ENCODE measurements at places on chromosomes 5 and 9.

- no peak for DNase-seq
Measured at GRCh38 chr9:108953983-108954574, 19.9 kb downstream of the ABITRAM start.

GRCh38 chr5:177594071-177594470 lies 2.1 kb downstream of the TMED9 start:
- DNase-seq, result no peak

- no peak for DNase-seq
Measured at GRCh38 chr5:139640421-139641115, 7.6 kb upstream of the CXXC5 start.

- DNase-seq, result no peak
Measured at GRCh38 chr9:136586391-136586953, 40.6 kb upstream of the NOTCH1 start.

DNA sequence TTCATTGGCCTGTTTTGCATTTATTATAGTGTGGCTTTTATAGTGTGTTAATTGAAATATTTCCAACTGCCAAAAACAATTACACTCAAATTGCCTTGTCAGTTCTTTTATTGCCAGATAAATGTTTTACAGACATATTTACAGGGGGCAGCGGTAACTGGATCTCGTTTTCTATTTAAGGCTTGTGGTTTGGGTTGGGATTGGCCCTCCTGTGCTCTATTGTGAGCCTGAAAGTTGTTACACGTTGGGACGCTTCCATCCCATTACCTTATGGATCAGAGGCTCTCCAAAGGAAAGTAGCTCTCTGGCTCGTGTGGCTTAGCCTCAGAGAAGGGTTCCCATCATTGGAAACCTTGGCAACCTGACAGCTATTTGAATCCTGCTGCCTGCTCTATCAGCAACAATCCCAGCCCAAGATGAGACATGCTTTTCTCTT lies 20.8 kb downstream of the DNAI1 start:
- DNase-seq, result peak; percentile 8

DNA sequence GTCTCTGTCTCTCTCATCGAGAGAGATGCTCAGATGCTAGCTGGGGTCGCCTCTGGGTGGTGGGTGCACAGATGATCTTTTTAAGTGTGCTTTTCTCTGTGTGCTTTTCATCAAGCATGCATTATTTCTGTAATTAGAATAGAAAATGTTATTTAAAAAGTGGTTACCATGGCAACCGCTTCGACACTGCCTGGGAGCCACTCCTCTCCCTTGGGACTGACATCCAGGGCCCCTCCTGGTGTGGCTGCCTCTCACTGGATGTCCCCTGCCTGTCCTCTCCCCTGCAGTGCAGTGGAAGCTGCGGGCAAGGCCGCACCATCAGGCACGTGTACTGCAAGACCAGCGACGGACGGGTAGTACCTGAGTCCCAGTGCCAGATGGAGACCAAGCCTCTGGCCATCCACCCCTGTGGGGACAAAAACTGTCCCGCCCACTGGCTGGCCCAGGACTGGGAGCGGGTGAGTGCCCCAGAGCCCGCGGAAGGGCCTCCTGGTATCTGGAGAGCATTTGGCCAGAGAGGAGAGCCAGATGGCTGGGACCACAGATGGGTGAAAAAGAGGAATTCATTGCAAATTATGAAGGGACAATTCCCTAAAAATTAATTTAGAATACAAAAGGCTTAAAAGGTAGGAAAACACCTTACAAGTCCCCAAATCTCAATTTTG lies 34.7 kb downstream of the ADAMTSL2 start:
- no peak for DNase-seq

GRCh38 chr9:89603767-89604665 lies 796 bp upstream of the GADD45G start:
- DNase-seq, result peak; percentile 59

DNA sequence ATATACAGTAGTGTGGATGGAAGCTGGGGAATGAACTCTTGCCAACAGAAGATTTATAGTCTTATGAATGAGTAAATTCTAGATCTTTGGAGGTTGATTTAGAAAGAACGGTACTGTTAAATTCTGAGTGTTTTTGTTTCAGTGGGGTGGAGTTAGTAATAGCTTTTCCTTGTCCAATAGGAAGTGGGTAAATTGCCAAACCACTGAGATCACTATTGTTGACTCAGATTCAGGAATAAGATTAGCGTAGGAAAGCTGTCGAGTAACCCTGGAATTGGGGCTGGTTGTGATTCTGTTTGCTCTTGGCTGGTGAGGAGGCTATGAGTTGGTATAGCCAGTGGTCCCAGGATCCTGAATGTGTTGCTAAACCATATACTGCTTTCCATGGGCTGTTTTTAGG lies 155.6 kb downstream of the ARHGAP26 start:
- DNase-seq, result no peak

- DNase-seq, result no peak
Measured at GRCh38 chr5:179914032-179914755, 6.5 kb upstream of the TBC1D9B start.

DNA sequence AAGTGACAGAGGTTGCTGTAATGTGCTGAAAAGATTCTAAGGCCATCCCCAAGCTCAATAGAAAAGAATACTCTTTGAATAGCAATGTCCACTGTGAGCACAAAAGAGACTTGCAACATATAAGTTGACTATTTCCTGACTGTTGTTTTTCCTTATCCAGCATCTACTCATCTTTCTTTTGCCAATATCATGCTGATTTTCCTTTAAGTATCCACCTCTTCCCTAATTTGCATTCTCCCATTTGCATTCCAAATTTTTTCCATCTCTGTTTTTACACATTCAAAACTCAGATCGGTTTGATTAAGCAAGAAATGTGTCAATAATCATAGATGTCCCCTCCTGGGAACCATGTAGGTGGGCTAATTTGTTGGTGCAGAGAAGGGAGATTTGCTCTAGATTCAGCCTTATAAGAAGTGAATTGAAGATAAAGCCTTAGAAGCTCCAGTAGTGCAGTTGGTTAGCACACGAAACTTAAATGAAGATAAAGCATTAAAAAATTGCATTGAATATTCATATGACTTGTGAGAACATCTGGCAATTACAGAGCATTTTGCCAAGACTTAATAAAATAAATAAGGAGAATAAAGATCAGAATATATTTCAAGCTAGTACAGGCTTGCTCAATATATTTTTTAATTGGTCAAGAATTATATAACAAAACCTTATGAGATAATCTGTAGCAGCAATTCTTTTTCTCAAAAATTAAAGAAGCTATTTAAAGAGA lies 267.6 kb downstream of the TMEM167A start:
- no peak for DNase-seq

DNA sequence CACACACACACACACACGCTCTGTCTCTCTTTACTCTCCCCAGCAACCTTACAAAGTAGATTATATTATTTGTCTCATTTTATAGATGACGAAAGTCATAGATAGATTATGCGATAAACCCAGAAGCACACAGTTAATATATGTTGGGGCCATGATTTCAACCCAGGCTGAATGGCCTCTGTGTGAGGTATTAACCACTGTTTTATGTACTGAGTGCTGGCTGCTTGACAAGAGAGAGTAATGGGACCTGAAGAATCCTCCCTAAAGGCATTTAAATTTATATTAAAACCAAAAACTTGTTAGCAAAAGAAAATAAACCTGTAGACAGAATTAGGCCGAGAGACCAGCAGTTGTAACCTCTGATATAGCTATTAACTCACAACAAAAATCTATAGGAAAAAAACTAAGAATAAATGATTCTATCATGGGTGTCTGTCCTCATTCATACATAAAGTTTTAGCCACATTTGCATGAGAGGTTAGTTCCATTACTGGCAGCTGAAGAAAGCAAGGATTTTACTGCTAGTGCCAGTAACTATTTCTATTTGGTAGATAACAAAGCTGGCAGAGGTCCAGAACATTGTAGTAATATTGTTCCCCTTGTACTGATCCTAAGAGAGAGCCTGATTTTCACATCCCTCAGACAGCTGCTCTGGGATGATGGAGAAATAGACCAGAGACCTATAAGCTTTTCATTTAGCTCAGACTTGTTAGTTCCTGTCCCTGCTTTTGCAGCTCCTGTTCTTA lies 250.9 kb downstream of the ADGRV1 start:
- DNase-seq, result no peak

DNA sequence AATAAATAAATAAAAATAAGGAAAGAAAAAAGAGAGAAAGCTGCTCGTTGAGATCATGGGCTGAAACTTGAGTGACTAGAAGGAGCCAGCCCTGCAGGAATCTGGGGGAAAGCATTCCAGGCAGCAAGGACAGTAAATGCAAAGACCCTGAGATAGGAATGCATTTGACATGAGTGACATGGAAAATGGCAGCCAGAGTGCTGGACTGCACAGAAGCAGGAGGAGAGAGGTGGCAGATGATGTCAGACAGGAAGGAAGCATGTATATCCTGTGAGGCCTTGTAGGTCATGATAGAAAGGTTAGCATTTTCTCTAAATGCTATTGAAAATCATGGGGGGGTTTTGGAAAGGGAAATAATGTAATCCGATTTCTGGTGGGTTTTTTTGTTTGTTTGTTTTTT lies 29.1 kb downstream of the ADRA1B start:
- DNase-seq, result no peak

DNA sequence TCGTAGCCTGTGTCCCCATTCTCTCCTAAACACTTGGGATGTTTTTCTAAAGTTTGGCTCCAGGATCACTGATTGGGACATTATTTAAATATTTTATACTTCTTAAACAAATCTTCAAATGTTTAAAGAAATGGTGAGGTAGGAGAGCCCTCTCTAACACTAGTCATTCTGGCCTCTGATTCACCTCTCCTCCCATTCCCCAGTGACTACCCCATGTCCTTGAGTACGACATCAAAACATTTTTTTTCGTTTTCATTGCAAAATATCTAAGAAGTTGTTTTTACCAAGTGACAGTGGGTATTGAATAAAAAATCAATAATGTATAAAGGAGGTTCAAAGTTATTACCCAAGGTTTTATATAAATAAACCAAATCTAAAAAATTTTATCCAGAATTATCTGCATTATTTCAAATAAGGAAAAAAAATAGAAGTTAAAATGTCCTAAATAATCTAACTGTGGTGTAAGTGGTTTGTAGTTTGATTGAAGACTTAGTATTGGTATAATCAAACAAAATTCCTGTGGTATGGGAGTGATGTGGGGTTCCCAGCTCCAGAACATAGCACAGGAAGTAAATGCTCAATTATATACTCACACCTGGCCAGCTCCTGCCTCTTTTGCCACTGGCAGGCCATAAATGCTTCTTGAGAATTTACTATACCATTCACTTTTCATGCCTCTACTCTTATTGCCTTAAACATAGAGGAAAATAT lies 51.1 kb downstream of the MAST4 start:
- no peak for DNase-seq

- DNase-seq, result no peak
Measured at GRCh38 chr9:98962861-98963260, 19.2 kb downstream of the COL15A1 start.

GRCh38 chr5:61653807-61654580 lies 321.9 kb downstream of the ZSWIM6 start:
- DNase-seq, result no peak

- DNase-seq, result no peak
Measured at GRCh38 chr9:84937180-84937579, 267.7 kb downstream of the NTRK2 start.

DNA sequence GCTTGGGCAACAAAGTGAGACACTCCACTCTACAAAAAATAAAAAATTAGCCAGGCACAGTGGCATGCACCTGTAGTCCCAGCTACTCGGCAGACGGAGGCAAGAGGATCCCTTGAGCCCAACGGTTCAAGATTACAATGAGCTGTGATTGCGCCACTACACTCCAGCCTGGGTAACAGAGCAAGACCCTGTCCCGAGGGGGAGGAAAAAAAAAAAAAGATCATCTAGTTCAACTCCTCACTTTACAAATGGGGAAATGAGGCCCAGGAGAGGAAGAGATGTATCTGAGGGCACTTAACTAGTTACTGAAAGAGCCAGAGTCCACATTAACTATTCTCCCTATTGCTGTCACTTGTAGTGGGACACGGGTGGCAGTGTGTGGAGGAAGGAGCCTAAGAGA lies 13.8 kb downstream of the PDCL start:
- DNase-seq, result no peak

GRCh38 chr9:132293145-132293721 lies 61.6 kb downstream of the SETX start:
- no peak for DNase-seq

DNA sequence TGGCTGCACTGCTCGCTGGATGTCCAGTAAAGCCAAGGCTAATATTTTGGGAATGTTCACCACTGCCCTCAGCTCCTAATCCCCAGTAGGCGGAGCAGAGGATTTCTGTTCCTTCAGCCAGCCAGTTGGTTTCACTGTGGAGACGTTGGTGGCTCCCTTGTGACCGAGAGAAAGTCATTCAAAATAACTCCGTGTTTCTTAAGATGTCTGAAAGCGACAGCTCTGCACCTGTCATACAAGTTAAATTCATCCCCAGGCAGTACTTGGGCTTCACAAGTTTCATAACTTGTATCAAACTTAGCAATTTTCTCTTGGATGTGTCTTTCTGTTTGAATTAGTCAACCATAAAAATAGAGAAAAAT lies 382 bp upstream of the CDKN2B start:
- DNase-seq, result no peak

DNA sequence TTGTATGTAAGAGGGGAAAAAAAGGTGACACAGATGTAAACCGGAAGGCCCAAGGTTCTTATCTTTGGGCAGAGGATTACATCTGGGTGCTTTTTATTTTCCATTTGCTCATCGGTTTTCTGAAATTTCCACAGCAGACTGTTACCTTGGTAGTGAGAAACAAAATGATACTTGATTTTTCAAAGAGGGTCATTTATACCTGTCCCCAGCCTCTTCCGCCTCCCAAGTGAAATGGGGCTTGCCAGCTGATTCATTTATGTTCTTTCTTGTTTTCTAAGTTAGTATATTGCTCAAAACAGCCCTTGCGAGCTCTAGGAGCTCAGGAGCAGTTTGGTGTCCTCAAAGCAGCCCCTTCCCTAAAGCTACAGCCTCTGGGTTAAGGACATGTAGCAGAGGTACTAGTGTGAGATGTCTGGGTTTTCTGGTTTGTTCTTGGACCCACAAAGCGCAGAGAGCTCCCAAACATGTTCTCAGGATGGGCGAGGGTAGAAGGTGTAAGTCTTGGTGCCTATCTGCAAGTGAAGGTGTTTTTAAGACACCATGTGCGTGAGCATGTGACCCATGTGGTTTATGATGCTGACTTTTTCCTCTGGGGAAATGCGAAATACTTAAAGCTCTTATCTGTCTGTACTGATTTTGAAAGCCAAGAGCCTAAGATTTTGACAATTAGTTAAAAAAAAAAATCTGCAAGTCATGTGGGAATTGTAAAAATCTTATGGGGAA lies 38.3 kb downstream of the DAPK1 start:
- no peak for DNase-seq

- no peak for DNase-seq
Measured at GRCh38 chr5:168658394-168658793, 79.2 kb upstream of the PANK3 start.

DNA sequence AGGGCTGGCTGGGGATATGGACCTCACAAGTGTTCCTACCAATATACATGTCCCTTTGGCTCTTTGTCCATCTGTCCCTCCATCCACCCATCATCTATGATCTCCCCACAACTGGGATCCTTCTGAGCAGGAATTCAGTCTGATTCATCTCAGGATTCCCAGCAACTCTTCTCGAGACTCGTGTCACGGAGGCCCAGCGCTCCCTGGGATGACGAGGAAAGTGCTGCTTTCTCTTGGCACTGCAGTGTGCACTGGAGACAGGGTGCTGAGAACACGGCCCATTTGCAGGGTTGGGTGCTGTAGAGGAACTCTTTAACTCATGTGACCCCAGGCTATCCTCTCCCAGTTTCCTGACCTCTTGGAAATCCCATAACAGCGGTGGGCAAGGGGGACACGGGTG lies 72.9 kb downstream of the ANGPTL2 start:
- DNase-seq, result no peak

Data from DMS79 (cell line).